ENCODE measurements at places on chromosomes 16 and 17.

- peak; percentile 49 for DNase-seq
Measured at GRCh38 chr17:56599088-56599487, 5.6 kb downstream of the NOG start.

DNA sequence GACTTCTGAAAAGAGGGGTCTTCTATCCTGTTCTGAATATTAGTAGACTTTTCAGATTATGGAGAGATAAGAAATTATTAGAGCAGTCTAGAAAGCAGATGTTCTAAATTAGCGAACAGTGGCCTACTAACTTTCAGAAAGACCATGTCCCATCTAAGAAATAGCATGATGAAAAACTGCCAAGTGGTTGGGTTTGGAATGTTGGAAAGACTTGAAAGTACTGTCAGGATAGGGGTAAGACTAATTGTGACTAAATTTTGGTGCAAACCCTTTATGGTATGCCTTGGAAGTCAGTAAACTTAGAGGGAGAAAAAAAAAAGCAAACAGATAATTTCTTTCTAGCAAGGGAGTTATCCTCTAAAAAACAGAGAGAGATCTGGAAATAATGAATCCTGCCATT is 41.1 kb downstream of the TANGO6 start:
- DNase-seq = no peak

DNA sequence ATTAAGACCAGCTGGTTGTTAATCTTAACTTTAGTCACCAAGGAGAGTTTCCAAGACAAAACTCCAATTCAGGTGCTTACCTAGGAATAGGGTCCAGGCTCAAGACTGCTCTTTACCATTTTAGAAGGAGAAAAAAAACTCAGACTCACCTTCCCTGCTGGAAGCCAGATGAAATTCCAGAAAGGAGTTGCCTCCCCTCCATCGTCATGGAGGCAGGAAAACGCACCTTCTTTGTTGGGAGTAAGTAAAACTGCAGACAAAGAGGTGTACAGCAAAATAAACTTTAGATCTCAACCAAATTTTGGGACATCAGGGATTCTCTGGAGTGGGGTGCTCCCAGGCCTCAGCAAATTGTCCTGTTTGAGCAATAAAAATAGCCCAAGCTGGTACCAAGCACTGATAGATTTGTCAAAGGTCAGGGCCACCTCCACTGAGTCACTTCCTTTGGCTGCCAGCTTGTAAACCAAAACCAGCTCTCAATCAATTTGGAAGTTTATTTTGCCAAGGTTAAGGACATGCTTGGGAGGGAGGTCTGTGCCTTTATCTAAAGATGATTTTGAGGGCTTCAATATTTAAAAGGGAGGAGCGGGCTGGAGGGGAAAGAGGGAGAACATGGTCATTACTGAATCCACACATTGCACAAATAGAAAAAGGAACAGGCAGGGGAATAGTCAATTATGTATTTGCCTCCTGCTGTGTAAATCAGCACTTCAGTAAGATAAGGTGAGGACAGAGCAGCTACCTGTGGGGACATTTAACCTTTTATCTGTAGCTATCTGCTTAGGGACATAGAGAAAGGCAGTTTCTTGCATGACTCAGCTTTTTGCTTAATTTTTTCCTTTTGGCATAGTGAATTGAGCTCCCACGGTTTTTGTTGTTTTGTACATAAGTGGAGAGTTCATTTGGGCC is 1.5 kb upstream of the ALDH3A2 start:
- DNase-seq = peak; percentile 48

DNA sequence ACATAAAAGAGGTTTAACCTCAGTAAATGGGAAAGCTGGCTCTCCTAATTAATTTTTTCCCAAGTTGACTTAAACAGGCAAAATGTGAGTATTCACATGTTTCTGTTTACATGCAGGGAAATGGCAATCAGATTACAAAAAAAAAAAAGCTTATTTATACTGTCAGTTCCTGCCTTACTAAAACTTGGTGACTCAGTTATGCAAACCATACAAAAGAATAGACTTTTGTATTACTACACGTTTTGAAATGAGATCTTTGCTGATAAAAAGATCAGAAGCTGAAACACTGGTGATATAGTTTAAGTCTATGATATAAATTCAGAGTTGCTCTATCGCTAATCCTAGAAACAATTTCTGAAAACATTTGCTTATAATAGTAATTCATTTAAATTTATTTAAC is 9.4 kb upstream of the KCNJ2 start:
- DNase-seq = no peak

GRCh38 chr16:17149904-17150483 is 320.8 kb downstream of the XYLT1 start:
- no peak for DNase-seq

GRCh38 chr16:79212114-79212791 is 388.3 kb downstream of the MAF start:
- DNase-seq = no peak

DNA sequence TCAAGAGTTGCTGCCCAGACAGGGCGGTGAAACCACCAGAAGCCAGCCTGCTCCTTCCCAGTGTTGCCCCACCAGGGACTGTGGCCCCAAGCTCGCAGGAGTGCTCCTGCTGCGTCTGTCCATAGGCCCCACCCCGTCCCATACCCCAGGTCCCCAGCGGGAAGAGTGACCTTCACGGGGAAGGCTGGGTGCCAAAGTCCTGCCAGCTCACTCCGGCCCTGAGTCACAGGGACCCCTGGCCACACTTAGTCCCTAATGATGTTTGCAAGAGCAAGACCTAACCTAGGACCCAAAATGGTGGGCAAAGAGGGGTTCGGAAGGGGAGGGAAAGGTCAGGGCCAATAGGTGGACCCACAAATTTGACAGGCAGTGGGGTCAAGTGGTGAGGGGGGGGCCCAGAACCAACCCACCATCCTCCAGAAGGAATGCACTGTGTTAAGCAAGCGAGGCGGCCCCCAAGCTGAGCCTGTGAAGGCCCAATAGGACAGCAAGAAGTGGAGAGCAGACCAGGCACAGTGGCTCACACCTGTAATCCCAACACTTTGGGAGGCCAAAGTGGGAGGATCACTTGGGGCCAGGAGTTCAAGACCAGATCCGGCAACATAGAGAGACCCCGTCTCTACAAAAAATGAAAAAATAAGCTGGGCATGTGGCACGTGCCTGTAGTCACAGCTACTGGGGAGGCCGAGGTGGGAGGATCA is 3.3 kb downstream of the DOK4 start:
- no peak for DNase-seq

- DNase-seq = no peak
Measured at GRCh38 chr17:79987187-79987934, 48.3 kb downstream of the TBC1D16 start.
